Fibroblast of mammary gland (primary cell): ENCODE measurements at places on chromosomes 2 and 18.

DNA sequence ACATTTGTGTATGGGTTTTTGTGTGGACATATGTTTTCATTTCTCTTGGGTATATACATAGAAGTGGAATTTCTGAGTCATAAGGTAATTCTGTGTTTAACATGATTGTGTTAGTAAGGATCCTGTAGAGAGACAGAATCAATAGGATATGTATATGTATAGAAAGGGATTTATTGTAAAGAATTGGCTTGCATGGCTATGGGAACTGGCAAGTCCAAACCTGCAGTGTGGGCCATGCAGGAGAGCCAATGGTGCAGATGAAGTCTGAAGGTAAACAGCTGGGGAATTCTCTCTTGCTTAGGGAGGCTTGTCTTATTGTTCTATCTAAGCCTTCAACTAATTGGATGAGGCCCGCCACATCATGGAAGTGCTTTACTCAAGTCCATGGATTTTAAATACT, 39.2 kb upstream of the IL1R2 start:
- no peak for DNase-seq

DNA sequence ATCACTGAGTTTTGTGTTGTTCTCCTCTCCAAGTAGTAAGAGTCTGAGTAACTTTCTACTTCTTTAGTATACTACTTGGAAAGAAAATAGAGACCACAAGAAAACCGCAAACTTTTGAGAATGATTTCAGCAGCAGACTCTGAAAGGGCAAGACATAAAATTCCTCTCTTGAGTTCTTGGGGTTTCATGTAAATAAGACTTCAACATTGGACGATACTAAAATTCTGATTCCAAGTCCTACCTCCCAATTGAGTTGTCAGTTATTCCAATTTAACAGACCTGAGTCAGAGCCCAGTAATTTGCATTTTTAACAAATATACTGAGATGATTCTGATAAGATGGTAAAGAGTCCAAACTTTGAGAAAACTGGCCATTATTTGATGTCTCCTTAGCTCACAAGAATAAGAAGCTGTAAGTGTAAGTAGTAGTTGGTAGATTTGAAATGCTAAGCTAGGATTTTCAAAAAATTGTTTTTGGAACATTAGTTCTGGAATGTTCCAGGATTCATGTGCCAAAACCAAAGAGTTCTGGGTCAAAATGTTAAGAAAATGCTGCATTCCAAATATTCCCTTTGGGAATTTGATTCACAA, 261.6 kb upstream of the SPOPL start:
- peak; percentile 80 for DNase-seq

GRCh38 chr2:207338220-207338607, 172.5 kb upstream of the KLF7 start:
- no peak for DNase-seq

DNA sequence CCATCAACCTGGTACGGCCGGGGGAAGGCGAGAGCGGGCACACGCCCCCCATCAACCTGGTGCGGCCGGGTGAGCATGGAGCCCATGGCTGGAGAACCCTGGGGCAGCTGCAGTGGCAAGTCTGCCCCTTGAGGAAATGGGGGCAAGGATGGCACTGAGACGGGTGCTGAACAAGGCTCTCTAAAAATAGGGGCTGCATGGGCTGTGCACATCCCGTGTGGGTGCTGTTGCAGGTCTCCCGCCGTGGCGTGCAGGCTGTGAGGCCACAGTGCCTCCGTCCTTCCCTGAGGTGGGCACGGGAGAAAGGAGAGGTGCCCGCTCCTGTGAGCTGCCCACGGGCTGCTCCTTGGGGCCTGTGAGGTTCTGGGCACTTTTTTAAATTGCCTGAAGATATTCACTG, 99.2 kb downstream of the NFATC1 start:
- DNase-seq: no peak

- no peak for DNase-seq
These were observed 146.6 kb downstream of the PIEZO2 start for GRCh38 chr18:11002796-11003195.

DNA sequence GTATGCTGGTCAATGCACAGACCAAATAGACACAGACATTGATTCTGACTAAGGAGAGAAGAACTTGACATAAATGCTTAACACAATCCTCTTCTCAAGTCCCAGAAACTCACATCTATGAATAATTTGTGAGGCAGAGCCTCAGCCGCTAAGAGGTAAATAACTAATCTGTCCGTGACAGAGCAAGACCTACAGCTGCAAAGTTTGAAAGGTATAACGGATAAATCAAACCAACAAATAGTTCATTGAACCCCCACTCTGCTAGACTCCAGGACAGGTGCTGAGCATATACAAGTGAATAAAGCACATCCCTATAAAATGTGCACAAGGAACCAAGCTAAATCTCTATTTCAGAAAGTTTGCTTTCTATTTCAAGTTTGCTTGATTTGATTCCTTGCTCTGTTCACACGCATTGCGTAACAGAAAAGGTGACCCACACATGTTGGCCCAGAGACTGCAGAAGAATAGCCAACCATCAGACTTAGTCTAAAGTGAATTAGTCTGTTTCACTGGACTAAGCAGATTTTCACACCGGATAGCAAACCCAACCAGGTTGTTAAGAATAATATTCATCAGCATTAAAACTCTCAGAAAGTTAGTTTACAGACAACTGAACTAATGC, 51.7 kb downstream of the NCKAP5 start:
- DNase-seq: no peak
